Activated T-helper 2 cell treated with anti-CD3 and anti-CD28 coated beads, Interferon-gamma antibody, Interleukin-2, Interleukin-4, amounts not matched to agents 10 μg/mL and 5 μg/mL and 100 μg/mL, durations not matched to agents 14 hours and 24 hours and 36 hours (primary cell): ENCODE measurements at places on chromosomes 1 and 21. TPM values are rescaled to one million over a fixed set of nuclear protein-coding genes. Genes with fewer than 3 reads are reported as not detected.

SLC25A34 gene
- total RNA-seq, result 1.1 and 1.6 TPM in 2 replicates

FAM72D gene
- total RNA-seq, result 6.7 and 7.9 TPM in 2 replicates

DLGAP3 gene
- total RNA-seq, result 0.32 and 0.48 TPM in 2 replicates

RPTN gene
- total RNA-seq, result not detected in 2 replicates

MPZ gene
- total RNA-seq, result 4.0 TPM in 2 replicates

LCE2D gene
- not detected in 2 replicates for total RNA-seq
